ENCODE measurements at places on chromosomes 1 and 21.

GRCh38 chr1:71357708-71358107 is 276.9 kb upstream of the ZRANB2 start:
- no peak for DNase-seq

GRCh38 chr1:118899340-118899739 is 88.8 kb downstream of the TBX15 start:
- DNase-seq, result no peak

GRCh38 chr1:112887599-112888283 is 68.3 kb downstream of the SLC16A1 start:
- DNase-seq, result no peak

DNA sequence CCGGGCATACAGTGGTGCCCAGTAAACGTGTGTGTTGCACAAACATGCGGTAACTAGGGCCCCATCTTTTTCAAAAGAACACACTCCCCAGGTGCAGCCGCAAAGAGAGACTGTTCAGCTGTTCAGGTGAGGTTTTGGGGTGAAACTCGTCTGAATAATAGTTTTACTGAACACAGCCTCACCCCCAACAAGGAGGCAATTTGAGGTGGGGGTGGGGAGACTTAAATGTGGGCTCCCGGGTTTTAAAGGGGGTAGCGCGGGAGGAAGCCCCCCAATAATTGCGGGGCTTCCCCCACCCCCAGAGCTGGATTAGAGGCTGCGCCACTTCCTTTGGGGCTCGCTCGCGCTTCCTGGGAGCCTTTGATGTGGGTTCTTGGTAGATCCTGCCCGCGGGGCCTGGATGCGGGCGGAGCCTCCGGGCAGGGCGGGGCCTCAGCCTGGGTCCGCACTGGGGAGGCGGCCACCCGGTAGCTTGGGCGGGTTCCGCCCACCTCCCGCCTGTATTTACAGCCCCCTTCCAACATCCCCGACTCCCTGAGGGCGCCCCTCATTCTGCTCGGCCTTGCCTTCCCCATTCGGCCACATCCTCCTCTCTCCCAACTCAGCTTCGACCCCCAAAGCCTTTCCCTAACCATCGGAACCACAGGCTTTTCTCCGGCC is 6.4 kb upstream of the EPHA2 start:
- DNase-seq, result no peak

- no peak for DNase-seq
These were observed 185.9 kb upstream of the ATP1B1 start for GRCh38 chr1:168920456-168921094.

GRCh38 chr1:109275706-109276345 is 7.1 kb downstream of the PSRC1 start:
- no peak for DNase-seq

DNA sequence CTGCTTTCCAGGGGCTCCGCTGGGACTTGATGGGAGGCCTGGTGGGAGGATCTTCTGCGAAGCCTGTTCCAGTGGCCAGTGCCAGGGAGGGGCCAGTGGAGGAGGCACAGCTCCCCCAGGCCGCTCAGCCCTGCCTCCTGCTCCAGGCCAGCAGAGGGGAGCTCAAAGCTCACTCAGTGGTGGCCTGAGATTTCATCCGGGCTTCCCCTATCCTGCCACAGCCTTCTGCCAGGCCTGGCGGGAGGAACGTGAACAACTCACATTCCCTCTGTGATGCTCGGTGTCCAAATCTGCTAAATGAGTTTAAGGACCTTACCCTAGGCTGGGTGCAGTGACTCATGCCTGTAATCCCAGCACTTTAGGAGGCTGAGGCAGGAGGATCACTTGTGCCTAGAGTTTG is 3.3 kb downstream of the CLCNKB start:
- DNase-seq, result no peak

- DNase-seq, result no peak
These were observed 260.3 kb downstream of the FAF1 start for GRCh38 chr1:50699795-50700194.

DNA sequence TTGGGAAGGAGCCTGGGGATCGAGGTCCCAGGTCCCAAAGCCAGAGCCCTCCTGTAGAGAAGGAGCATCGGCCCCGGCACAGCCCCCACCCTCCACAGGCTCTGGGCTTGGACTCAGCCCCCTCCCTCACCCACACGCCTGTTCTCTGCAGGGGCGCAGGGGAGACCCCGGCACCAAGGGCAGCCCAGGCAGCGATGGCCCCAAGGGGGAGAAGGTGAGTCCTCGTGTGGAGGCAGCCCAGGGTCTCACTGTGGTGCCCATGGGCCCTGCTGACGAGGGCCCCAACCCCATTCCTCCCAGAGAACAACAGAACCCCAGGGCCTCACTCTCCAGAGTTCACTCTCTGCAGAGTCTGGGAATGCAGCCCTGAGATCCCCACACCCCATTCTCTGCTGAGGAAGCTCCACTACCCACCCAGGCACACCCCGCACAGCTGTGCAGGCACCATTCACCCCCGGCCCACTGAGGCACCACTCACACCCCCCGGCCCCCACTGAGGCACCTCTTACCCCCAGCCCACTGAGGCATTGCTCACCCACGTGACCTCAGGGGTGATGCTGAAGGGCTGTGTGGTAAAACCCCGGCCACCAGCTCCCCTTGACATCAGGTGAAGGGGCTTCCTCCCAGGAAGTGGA is 21.8 kb downstream of the COL6A2 start:
- no peak for DNase-seq

DNA sequence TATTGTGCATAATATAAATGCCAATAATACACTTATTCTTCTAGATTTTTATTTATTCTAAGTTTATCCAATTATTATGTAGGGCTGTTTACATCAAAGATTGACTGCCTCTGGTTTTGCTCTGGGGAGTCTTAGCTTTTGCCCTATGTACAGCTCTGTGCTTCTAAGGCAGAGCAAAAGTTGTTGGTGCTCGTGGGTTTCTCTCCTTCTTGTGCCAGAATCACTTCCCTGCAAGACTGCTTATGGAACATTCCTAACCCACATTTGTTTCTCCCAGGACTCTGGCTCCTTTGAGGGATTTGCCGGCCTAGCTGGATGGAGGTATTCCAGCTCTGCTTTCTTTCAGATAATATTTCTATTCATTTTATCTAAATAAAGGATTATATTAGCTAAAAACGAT is 849.1 kb downstream of the USP25 start:
- DNase-seq, result no peak

All from AML-193 (cell line).